Cerebellar cortex (tissue), 1 donor: ENCODE measurements at places on chromosomes 12 and 14.

DNA sequence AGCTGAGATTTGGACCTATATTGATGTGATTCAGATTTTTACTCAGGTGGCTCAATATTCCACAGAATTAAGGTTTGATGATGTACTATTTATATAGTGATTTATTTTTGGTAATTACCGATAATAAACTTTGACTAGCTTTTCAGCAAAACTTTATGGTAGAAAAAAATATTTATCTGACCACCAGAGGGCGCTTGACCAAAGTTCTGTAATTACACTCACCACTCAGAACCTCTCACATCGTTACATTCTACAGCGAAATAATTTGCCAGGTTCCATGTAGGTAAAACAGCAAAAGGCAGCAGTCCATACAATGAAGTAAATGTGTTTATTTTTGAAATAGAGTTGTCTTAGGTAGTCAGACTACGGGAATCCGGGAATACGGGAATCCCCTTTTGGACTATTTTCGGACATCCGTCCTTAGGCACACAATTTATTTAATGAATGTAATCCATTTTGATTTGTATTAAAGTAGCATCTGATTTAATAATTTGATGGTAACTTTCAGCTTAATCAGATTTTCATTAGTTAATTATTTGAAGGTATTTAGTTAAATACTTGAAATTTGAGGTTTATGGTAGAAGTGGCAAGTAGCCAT is 143.0 kb upstream of the DDHD1 start:
- peak; percentile 66 for DNase-seq

DNA sequence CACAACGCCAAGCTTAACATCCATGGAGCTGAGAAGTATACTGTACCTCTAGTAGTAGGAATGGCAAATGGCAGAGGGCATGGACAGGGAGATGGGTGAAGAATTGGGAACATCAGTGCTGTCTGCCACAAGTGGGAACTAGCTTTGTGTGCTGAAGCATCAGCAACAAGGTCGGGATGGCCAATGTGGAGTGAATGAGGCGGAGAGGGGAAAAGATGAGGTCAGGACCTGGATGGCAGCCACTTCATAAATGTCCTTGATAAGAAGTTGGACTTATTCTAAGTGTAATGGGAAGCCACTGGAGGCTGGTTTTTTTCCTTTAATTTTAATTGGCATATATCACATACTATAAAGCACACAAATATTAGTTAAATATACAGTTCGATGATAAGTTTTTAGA is 21.9 kb upstream of the CLMN start:
- no peak for DNase-seq

DNA sequence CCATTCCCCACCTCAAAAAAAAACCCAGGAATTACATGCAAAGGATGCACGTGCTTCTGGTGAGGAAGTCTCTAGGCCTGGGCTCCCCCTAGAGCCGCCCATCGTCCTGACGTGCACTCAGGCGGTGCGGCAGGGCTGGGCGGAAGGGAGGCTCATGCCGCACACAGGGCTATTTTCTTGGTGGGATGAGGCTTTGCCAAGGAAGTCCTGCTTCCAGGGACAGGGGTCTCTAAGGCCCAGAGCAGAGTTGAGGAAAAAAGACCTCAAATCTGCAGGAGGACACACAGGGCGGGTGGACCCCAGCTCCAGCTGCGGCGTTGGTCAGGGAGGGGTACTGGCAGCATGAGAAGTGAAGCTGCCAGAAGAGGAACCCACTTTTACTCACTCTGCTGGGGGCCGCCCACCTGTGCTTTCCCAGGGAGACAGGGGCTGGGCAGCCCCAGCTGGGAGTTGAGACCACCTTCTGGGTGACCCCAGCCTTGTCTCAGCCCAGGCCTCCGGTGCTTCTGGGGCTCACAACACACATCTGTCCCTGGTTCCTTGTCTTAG is 4.2 kb downstream of the RHOF start:
- no peak for DNase-seq

GRCh38 chr14:102124419-102124818 is 15.3 kb upstream of the WDR20 start:
- DNase-seq = no peak

DNA sequence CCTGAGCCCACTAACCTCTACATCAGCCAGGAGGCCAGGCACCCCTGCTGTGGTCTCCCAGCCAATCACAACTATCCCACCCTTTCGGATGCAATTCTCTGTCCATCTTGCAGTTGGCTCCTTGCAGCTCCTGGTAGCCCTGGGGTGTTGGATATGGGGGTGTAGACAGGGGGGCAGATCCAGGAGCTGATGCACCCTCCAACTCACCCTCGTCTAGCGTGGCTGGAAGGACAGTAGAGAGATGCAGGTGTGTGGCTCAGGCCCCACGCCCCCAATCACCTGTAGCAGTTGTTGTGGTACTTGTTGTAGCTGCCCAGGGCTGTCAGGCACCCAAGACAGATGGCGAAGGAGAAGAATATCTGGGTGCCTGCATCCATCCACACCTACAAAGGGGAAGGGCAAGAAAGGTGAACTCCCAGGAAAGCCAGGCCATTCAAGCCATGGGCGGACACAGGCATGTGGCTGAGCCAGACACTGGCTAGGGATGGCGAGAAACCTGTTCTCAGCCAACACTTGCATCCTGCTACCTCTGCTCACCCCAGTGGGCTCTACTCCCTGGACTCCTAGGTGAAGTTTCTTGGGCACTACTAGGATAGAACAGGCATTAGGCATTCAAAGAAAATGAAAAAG is 13.4 kb upstream of the SLC6A12 start:
- no peak for DNase-seq

DNA sequence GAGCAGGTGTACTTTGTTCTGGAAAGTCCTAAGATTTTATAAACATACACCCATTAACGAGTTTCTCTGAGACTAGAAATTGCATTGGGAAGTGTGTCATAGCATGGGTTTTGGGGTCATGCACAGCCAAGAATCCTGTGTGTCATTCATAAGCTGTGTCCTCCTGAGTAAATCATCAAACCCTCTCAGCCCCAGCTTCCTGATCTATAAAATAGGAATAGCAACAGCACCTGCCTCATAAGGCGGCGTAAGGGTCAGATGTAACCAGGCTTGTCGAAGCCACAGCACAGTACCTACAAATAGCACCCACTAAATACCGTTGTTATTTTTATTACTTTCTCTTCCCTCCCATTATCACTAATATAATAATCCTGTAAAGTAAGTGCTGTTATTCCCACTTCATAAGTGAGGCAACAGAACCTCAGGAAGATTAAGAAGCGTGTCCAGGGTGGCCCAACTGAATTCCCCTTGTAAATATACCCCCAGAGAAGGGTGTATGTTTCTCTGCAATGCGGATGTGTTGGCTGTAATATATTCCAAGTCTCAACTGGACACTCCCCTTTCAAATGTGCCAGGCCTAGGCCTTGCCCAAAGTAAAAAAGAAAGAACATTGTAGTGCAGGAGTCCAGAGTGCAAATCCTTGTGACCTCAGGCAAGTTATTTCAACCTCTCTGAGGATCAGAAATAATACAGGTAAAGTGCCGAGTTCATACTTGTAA is 188.3 kb upstream of the BCL2L14 start:
- DNase-seq = no peak

DNA sequence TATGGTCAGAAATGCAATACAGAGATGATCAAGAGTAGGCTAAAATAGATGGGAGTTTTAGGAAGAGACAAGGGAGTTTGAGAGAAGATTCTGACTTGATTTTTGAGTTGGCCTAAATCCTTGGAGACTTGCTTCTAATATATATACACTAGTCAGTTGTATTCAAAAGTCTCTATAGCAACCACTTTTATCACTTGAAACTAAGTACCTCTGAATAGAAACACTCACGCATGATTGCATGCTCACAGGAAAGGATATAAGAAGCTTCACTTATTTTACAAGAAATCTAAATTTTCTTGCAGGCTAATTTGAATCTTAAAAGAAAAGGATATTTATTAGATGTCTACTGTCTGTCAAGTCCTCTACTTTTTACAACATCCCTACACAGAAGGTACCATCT is 316.8 kb downstream of the SNAPC1 start:
- DNase-seq = no peak

GRCh38 chr12:31804185-31804504 is 75.3 kb upstream of the AMN1 start:
- no peak for DNase-seq

- peak; percentile 55 for DNase-seq
Measured at GRCh38 chr12:124543052-124543589, 24.3 kb downstream of the NCOR2 start.

- no peak for DNase-seq
Measured at GRCh38 chr12:12024911-12025682, 45.6 kb upstream of the BCL2L14 start.

DNA sequence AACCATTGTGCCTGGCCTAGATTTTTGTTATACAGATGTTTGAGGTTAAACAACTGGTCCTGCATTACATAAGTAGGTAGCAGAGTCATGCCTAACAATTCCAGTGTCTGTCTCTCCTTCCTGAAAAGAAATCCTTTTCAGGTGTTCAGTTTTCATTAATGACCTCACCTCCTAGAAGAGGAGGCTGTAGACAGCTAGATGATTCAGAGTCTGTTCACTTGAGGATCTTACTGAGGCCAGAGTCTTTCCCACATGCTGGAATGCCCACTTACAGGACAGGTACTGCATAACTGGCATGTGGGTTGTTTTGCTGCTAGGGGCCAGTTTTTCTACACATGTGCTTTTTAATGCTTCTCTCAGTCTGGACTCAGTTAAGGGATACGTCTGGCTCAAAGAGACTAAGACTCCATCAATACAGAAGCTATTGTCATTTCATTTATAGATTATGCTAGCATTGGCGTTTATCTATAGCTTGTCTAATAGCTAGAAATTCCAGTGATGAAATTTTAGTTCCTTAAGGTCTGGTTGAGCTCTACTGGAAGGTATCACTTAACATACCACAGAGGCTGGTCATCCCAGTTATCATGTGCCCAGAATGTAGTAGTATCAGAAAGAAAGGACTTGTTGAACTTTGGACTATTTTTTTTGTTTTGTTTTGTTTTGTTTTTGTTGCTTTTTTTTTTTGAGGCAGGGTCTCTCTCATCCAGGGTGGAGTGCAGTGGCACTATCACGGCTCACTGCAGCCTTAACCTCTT is 206.4 kb downstream of the ERC1 start:
- no peak for DNase-seq

- peak; percentile 78 for DNase-seq
Measured at GRCh38 chr14:32354716-32355115, 25.6 kb downstream of the AKAP6 start.

DNA sequence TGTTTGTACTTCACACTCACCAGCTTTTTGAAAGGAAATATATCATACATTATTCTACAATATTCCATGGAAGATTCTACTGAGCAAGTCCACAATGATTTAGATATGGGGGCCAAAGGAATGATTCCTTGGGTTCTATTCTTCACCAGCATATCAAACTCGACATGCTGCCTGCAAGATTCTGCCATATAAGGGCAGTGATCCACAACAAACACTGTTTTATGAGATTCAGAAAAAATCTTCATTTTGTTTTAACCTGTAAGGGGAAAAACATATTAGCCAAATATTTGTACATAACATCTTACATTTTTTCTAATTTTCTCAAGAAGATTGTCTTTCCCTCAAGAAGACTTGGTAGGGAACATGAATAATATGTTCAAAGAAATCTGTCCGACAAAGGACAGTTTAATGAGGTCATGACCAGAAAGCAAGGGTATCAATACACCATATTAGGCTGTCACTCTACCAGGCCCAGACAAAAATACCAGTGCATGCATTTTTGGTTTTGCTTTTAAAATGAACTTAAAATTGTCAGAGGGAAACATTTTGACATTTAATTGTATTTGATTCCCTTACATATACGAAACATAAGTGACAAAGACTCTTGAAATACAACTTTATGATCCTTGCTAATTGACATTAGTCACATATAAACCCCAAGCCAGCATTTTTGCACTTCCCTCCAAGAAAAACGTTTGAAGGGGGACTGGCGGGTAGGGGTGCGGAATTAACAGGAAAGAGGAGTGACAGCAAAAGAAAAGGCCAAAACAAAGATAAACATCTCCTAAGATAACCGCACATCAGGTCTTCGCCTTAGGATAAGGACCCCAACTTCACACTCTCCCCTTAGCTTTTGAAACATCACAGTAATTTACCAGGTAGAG is 980 bp downstream of the INTS13 start:
- DNase-seq = no peak

DNA sequence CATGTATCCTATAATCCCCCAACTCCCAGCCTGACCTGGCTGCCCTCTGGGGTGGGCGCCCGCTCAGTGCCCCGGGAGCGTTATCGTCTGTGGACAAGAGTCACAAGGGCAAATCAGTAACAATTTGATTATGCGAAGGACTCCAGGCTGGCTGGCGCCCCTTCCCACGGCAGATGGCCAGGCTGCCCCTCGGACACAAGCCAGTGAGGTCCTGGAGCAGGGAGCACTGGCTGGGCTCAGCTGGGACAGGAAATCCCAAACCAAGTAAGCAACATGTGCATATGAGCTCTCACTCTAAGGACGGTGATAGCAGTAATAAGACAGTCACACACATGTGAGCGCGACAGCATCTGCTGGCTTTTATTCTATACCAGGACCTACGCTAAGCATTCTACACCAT is 59.3 kb upstream of the FAM222A start:
- DNase-seq = no peak

GRCh38 chr14:99899578-99900178 is 106.5 kb downstream of the EML1 start:
- DNase-seq = no peak

DNA sequence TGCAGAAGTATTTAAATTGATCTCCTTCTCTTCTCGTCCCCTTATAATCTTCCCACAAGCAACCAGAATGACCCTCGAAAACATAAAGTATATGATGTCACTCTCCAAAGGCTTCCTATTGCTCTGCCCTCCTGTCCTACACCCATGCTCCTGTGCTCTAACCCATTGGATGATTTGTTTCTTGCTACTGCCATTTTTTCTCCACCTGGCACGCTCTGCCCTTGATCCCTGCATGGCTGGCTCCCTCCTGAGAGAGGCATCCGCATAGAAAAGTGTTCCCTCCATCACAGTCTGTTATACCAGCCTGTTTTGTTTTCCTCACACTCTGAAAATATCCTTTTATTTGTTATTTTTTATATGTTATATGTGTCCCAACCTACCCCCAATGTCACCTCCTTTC is 19.8 kb downstream of the MYRFL start:
- peak; percentile 87 for DNase-seq

DNA sequence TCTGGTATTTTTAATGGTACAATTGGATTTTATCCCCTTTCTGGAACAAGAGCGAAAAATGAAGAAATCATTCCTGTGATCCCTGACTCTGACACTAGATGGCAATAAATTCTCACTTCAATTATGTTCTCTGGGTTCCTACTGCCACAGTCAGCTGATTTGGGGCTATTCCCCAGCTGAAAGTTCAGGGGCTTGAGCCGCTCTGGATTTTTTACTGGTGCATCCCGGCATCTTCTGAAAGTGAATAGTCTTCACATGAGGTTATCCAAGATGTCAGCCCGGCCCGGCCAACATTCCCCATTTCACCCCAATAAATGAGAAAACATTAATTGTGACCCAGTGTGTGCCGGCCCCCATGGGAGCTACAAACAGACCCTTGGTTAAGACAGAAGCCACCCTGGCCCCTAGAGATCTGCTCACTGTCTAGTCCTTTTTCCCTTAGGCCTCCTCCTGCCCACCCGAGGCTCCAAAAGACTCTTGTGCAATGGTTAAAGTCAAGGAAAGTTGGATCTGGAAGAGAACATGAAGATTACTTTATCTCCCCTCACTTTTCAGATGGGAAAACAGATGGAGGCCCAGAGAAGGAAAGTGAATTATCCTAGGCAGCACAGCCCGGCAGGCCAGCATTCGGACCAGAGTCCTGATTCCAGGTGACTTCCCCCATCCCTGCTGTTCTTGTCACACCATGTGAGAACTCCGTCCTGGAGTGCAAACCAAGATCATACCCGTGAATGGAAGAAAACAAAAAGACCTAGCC is 20.8 kb downstream of the CKAP4 start:
- peak; percentile 69 for DNase-seq

GRCh38 chr12:115398311-115398781 is 714.4 kb upstream of the TBX3 start:
- no peak for DNase-seq
